ENCODE measurements at places on chromosomes 13 and 19. TPM values are rescaled to one million over a fixed set of nuclear protein-coding genes. Genes with fewer than 3 reads are reported as not detected.

DNA sequence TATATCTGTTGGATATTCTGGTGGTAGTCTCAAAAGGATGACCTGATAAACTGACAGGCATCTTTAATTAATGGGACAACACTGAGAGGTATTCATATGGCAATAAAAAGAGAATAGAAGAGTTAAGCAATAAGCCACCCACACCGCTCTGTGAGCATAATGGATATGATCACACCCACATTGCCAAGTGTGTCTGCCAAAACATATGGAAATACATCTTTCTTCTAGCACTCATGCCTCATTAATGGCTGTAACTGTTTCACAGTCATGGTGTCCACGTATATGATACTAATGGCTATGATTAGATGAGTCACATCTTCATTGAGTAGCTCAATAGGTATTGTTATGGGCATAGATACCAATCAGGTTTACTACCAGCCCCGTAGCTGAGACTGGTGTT is 13.1 kb downstream of the IGFL3 start:
- peak; percentile 69 for ATAC-seq

The SMIM44 gene
- total RNA-seq: not detected

DNA sequence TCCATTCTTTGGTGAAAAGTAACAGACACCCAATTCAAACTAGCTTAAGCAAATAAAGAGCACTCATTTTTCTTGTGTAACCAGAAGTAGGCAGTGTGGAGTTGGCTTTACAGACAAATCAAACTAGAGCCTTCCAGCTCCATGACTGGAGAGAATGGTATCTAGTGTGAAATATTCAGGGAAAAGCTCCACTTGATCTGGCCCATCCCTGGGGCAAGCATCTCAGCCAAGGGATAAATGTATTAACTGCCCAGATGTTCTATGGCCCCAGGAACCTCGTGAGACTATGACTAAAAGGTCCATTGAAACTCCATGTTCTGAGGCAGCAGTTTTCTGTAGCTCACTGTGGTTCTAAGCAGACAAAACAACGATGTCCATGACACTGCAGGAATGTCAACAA is 49.9 kb downstream of the TBC1D4 start:
- ATAC-seq: peak; percentile 45

The WDR62 gene
- 2.4 TPM for total RNA-seq

GRCh38 chr13:113333076-113333475 is 30.9 kb downstream of the GRTP1 start:
- no peak for ATAC-seq

GRCh38 chr19:41415154-41415571 is 12.0 kb downstream of the B3GNT8 start:
- ATAC-seq: peak; percentile 44

GRCh38 chr19:39679791-39680168 is 24.1 kb downstream of the LGALS16 start:
- ATAC-seq: no peak

- ATAC-seq: no peak
Measured at GRCh38 chr19:44642377-44642776, 1.3 kb upstream of the PVR start.

- no peak for ATAC-seq
Measured at GRCh38 chr19:1254081-1254527, 5.7 kb downstream of the MIDN start.

DNA sequence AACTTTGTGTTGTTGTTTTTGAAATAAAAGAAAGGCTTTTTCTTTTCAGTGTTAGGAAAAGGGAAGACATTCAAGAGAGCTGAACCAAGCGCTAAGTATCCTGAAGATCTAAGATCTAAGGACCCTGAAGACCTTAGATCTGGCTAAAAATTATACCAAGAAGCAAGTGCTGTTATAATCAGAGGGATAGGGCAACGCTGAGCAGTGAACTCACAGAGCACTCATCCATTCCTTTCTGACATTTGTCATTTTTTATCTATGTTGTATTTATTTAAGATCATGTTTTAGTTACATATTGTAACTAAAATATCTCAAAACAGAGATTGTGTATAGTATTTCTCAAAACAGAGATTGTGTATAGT is 60.5 kb upstream of the FAM216B start:
- ATAC-seq: no peak

The FREM2 gene
- 0.40 TPM for total RNA-seq

The CERS1 gene
- total RNA-seq: not detected

The NKPD1 gene
- 1.00 TPM for total RNA-seq

- no peak for ATAC-seq
Measured at GRCh38 chr13:114013952-114014629, 40.2 kb upstream of the C13orf46 start.

DNA sequence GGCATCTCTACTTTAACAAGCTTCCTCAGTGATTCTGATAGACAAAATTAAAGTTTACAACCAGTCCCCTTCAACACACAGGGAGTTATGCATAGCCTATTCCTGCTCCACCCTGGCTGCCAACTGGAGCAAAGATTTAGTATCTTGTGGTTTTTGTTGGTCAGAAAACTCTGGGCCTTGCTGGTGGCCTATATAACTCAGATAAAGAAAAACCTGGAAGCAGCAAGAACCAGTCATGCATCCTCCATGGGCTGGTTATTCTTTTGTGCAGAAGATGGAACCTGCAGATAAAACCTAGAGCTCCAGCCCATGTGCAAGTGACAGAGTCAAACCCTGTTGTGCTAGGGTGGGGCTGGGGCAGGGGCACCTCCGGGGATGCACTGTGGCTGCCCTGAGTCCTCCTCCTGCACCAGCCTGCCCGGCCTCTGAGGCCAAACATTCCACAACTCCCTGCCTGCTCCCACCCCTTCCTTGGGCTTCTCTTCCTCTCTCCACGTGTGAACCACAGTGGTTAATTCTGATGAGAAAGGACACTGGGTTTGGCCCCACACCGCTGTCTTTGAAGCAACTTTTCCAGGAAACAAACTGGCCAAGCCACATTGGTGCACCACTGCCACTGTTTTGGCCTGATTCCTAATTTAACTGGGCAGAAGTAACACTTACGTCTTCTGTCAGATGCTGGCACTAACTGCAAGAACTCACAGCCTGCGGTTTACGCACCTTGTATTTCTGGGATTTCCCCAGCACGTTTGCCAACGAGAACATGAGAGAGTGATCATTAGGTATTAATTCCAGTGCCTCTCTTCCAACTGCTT is 23.3 kb upstream of the GGACT start:
- ATAC-seq: peak; percentile 65

The PSG11 gene
- not detected for total RNA-seq

The IGSF23 gene
- not detected for total RNA-seq

DNA sequence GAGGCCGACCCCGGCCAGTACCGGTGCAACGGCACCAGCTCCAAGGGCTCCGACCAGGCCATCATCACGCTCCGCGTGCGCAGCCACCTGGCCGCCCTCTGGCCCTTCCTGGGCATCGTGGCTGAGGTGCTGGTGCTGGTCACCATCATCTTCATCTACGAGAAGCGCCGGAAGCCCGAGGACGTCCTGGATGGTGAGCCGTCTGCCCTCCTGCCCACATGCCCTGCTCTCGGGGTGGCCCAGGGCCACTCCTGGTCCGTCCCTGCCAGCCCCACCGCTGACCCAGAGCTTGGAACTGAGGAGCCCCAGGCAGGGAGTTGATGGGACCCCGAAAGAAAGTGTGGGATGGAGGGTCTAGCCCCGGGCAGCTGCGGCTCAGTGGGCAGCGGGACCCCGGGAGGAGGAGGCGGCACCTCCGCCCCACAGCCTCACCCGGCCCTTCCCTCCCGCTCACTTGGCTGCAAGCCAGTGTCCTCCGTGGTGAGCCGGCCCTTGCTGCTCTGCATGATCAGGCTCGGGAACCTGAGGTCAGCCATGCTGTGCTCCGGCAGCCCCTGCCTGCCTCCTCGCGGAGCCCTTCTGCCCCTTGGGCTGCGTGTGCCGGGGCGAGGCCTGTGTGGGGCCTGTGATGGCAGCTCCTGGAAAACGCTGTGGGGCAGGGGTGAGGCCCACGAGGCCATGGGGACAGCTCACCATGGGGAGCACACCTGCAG is 8.1 kb upstream of the HCN2 start:
- no peak for ATAC-seq

The TSC22D1 gene
- 23.2 TPM for total RNA-seq

GRCh38 chr13:50323440-50324065 is 308.3 kb downstream of the KCNRG start:
- no peak for ATAC-seq

The ANKRD10 gene
- total RNA-seq: 24.3 TPM
